Jurkat, Clone E6-1 (cell line): ENCODE measurements at places on chromosomes 16 and 17.
A peak's percentile ranks its signal among the peaks of the same experiment; 100 is the strongest.

- DNase-seq: peak; percentile 25
These were observed 645 bp upstream of the ELMO3 start for GRCh38 chr16:67198238-67198734.

GRCh38 chr16:84062734-84063640 is 20.4 kb upstream of the SLC38A8 start:
- no peak for DNase-seq

- no peak for DNase-seq
These were observed 24.4 kb upstream of the ERN1 start for GRCh38 chr17:64154313-64154695.

- DNase-seq: peak; percentile 4
These were observed 45.0 kb downstream of the SCNN1G start for GRCh38 chr16:23227529-23227928.

DNA sequence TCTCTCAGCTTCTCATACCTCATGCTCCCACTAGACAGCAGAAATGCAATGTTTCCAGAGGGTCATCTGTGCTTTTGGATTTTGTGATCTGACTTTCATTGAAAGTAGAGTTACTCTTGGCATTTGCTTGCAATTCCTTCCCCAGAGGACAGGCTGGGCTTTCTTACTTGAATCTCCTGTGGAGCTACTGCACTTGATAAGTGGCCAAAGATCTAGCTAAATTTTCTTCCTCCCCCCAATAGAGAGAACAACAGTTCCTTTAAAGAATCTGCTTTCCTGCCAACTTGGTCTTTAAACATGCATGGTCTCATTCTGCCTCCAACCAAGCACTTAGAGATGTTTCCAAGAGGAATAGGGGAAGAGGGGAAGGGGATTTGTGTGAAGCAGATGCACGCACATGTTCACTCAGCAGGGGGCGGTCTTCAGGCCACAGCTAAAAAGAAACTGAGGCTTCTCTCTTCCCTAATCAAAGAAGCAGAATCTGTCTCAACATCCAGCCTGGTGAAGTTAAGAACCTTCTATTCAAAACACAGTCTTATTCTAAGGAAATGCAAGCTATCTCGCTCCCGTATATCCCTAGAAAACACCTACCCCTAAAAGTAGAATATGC is 229.6 kb downstream of the ZFHX3 start:
- DNase-seq: peak; percentile 8

GRCh38 chr16:9393591-9393990 is 302.1 kb downstream of the HAPSTR1 start:
- DNase-seq: no peak

GRCh38 chr17:68288375-68288774 is 2.6 kb downstream of the SLC16A6 start:
- no peak for DNase-seq

- DNase-seq: no peak
These were observed 22.8 kb downstream of the CRISPLD2 start for GRCh38 chr16:84842516-84843148.

GRCh38 chr16:53781023-53781605 is 77.2 kb downstream of the FTO start:
- DNase-seq: no peak

DNA sequence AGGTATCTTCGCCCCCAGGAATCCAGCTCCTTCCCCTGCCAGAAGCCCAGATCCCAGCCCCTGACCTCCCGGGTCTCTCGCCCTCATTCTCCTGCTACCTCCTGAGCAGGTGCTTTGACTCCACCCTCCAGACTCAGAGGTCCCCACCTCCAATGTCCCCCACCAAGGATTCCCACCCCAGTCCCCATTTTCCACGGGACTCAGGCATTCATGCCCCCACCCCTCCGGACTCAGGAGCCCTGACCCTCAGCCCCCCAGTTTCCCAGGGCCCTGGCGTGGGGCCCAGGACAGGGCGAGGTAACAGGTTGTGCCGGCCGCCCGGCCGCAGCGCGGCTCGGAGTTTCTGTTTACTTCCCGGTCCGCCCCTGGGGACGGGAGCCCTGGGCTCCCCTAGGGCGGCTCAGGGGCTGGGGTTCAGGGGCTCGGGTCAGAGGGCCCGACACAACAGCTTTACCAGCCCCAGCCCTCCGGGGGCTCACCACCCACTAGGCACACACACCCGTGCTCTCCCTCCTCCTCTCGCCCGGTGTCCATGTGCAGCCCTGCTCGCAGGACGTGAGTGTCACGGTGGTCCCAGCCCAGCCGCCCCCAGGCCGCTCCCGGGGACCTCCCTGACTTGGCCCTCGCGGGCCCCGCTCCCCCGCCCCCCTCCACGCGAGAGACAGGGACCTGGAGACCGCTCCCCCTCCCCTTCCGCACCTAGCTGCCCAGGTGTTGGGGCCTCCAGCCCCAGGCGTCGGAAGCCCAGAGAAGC is 595 bp downstream of the BICDL2 start:
- DNase-seq: no peak

DNA sequence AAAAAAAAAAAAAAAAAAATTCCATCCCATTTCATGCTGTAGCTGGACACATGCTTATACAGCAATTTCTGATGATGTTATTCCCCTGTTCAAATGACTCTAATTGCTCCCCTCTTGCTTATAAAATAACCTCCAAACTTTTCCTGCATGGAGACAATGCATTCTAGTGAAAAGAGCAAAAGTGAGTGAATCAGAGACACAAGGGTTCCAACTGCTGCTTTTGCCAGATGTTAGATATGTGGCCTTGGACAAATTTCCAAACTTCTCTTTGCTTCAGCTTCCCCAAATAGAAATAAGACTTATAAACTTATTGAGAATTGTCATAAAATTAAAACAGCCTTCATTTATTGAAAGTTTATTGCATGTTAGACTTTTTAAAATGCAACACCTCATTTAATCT is 65.0 kb upstream of the AXIN2 start:
- no peak for DNase-seq

- no peak for DNase-seq
These were observed 5.0 kb downstream of the NLRC5 start for GRCh38 chr16:56994311-56994710.

DNA sequence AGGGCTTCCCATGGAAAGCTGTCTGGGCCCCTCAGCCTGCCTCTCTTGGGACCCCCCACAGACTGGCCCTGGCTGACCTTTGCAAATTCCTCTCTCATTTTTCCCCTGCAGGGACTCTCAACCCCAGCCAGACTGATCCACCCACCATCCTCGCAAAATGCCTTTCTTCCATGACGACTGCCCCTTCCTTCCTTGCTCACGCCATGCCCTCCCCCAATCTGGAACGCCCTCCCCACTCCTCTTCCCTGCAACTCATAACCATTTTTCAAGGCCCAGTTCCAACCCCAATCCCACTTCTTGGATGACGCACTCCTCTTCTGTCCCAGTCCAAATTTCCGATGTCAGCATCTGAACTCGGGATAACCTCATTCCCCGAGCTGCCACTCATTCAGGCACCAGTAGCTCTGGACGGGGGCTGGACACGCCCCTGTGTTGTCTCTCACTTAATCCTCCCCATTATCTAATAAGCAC is 1.3 kb upstream of the DNAI2 start:
- DNase-seq: no peak

GRCh38 chr17:4518901-4519300 is 20.2 kb downstream of the SPNS2 start:
- no peak for DNase-seq

- DNase-seq: peak; percentile 99
These were observed 2.0 kb upstream of the GLG1 start for GRCh38 chr16:74608944-74609343.

- no peak for DNase-seq
These were observed 15.8 kb downstream of the TSNAXIP1 start for GRCh38 chr16:67822511-67822910.

GRCh38 chr16:12063004-12063395 is 86.5 kb downstream of the SNX29 start:
- no peak for DNase-seq

DNA sequence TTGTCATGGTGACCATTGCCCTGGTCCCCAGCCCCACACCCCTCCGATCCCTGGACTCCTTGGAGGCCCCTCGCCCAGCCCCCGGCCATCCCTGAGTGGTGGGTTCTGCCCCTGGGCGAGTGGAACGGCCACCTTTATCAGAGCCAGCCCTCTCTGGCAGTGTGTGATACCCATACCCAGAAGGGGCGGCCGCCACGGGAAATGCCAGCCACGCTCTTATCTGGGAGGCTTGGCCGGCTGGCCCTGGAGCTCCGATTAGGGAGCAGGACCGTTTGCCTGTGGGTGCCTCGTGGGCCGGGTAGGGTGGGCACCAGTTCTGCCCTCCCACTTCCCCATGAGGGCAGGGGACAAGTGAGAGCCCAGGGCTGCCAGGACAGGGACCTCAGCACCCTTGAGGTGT is 58.3 kb upstream of the ZC3H18 start:
- DNase-seq: no peak

GRCh38 chr16:55949518-55949917 is 74.3 kb upstream of the CES5A start:
- no peak for DNase-seq

- no peak for DNase-seq
These were observed 69.0 kb upstream of the BCAR1 start for GRCh38 chr16:75320435-75320834.

- no peak for DNase-seq
These were observed 118.7 kb downstream of the MRM1 start for GRCh38 chr17:36720131-36720530.

GRCh38 chr16:1903220-1903574 is 15.0 kb downstream of the HS3ST6 start:
- DNase-seq: no peak

- no peak for DNase-seq
These were observed 528 bp downstream of the PER1 start for GRCh38 chr17:8151641-8152111.

DNA sequence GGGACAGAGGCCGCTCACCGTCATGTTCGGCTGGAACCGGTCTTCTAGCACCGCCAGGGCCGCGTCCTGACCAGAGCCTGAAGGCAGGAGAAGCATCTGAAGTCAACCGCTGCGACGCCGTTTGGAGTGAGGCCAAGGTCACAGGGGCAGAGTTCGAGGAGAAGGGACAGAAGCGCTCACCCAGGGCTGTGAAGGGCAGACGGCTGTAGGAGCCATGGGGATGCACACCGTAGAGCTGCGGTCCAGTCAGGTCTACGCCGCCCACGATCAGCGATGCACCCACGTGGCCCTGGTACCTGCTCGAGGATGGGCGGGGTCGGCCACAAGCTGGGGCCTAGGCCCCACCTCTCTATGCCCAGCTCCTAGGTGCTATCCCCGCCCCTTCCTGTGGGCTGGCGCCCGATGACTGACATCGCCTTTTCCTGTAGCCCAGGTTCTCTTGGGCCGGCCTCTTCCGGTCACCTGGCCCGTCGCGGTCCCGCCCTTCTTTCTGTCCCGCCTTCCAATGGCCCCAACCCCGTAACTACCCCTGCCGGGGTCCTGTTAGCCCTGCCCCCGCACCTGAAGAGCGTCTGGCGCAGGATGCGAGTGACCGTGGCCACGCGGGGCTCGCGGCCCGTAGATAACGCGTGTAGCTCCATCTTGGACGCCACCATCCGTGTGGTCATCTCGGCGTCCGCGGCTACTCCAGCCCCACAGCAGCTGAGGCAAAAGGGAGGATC is 1.1 kb downstream of the PSMB10 start:
- DNase-seq: peak; percentile 95

- DNase-seq: no peak
These were observed 17.4 kb downstream of the TMC6 start for GRCh38 chr17:78111016-78111726.

DNA sequence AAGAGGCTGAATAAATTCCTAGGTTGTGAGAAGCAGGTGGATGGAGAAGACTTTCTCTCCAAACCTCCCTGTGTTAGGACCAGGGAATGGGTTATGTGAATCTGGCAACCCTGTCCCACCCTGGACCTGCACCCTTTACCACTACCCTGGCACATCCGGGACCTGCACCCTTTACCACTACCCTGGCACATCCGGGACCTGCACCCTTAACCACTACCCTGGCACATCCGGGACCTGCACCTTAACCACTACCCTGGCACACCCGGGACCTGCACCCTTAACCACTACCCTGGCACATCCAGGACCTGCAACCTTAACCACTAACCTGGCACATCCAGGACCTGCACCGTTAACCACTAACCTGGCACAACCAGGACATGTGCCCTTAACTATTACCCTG is 207.0 kb upstream of the CACNG3 start:
- DNase-seq: peak; percentile 73

DNA sequence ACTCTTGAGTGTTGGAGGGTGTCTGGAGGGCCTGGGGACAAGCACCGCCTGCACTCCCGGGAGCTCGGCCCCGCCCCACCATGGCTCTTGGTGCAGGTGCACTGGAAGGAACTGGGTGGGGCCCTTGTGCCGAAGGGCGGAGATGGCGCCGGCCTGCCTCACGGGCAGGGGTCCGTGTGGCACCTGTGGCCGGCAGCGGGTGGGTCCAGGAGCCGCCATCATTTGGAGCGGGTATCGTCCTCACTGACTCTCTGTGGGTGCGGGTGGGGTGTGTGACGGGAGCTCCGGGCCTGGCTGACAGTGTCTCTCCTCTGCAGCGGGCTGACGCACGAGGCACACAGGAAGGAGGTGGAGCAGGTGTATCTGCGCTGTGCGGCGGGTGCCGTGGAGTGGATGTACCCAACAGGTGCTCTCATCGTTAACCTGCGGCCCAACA is 5.2 kb downstream of the METRNL start:
- no peak for DNase-seq

- peak; percentile 20 for DNase-seq
These were observed 21.1 kb downstream of the CSNK2A2 start for GRCh38 chr16:58176608-58177352.

DNA sequence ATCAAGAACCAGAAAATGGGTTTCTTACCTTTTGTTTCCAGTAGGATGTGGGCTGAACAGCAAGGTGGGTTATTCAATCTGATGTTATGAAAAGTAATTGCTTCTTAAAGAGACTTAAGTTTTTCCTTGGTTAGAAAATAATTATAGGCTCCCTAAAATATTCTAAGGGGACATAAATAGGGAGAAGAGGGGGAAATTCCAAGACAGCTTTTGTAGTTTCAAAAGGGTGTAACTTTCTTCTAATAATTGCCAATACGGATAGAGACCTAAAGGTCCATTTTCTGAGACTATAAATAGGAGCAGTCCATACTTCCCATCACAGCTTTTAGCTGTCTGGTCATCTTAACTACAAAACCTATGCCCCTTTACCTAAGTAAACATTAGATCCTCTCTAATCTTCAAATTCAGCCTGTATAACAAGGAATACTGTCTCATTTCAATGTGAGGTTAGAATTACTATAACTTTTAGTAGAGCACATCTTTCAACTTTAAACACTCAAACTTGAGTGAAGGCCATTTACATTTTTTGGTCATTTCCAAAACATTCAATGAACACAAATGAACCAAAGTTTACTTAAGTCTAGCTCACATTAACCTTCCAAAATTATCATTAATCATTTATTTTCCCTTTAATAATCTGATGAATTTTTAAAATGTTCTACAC is 5.5 kb downstream of the SRSF1 start:
- no peak for DNase-seq

- no peak for DNase-seq
These were observed 13.6 kb upstream of the C1QTNF8 start for GRCh38 chr16:1109648-1110047.

DNA sequence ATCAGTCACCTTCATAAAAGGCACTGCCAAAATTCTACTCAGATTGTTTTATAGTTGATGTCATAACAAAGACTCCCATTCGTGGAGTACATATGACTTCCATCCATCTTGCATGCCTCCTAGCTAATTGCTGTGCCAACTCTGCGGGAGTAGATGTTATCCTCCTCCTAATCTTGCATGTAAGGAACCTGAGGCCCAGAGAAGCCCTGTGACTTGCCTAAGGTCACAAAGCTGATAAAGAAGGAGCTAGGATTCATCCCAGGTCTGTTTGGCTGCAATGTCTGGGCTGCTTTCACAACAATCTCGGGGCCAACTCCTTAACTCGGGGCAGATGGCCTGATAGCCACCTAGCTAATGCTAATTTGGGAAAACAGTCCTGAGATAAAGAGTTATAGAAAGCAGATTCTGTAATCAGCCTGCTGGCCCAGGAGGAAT is 87.3 kb downstream of the YPEL2 start:
- no peak for DNase-seq
